Kasumi-1 (cell line): ENCODE measurements at places on chromosomes 13 and 19.

DNA sequence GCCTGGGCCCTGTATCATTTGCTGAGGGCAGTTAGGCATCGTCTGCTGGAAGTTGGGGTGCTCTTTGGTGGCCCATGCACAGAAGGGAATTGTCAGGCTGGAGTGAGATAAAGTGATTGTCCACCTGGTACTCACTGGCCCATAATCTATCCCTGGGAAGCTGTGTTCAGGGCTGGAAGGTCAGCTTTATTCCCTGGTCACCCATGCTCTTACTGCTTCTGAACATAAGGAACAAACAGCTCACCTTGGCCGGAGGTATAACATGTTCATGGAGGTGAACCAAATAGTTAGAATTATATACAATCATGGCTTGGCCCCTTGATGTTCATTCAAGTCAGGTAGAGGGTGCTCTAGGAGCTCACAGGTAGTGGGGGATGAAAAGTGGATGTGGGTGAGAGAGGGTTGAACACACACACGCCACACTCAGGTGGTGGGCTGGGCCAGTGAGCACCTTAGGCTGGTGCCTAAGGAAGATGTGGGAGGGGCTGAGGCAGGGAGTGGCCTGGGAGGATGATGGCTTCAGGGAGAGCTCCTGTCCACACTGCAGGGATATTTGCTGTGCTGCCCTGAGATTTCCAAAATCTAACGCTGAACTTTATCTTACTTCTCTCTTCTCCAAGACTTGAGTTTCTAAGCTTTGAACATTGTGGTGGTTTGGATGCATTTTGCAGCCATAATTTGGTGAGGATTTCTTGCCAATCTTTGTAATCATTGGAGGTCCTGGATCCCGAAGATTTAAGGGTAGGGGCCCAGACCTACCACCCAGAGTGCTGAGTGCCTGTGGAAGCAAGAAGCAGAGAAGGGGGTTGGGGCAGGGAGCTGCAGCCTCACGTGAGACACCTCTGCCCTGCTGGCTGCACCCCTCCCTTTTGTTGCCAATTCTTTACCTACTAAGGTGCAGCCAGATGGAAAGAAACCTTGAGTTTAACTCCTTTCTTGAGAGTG lies 420.6 kb downstream of the ZNF536 start:
- DNase-seq, result no peak

- DNase-seq, result no peak
These were observed 49.0 kb downstream of the ARHGEF18 start for GRCh38 chr19:7397687-7398086.

GRCh38 chr13:91904005-91904404 lies 505.6 kb downstream of the GPC5 start:
- no peak for DNase-seq

- DNase-seq, result no peak
These were observed 156.2 kb downstream of the PCCA start for GRCh38 chr13:100245104-100245503.

GRCh38 chr13:29162638-29163235 lies 342.6 kb downstream of the MTUS2 start:
- DNase-seq, result no peak

GRCh38 chr13:29143847-29144246 lies 323.7 kb downstream of the MTUS2 start:
- DNase-seq, result no peak

- DNase-seq, result no peak
These were observed 21.6 kb downstream of the SPATA13 start for GRCh38 chr13:24181991-24182702.

- DNase-seq, result no peak
These were observed 915.3 kb downstream of the UQCRFS1 start for GRCh38 chr19:28297586-28298157.

DNA sequence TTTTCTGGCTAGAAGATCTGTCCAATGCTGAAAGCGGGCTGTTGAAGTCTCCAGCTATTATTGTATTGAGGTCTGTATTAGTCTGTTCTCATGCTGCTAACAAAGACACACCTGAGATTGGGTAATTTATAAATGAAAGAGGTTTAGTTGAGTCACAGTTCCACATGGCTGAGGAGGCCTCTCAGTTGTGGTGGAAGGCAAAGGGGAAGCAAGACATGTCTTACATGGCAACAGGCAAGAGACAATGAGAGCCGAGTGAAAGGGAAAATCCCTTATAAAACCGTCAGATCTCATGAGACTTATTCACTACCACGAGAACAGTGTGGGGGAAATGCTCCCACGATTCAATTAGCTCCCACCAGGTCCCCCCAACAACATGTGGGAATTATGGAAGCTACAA lies 980.4 kb downstream of the SLITRK5 start:
- no peak for DNase-seq

- no peak for DNase-seq
These were observed 88.6 kb downstream of the UBL3 start for GRCh38 chr13:29761815-29762214.

DNA sequence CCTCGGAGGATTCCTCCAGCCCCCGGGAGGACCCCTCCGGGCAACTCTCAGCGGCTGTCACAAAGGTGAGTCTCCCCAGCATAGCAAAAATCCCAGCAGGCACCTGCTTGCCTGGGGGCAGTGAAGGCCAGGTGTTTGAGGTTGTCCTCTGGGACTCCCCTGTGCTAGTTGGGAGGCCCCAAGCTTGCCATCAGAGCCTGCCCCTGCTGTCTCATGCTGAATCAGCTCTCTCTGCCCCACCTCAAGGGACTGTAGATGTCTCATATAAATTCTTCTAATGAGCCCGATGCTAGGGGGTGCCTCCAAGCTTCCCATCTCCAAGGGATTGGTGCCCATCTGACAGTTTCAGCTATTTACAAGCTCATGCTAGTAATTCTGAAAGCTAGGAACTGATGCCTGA lies 53.6 kb downstream of the NWD1 start:
- no peak for DNase-seq

DNA sequence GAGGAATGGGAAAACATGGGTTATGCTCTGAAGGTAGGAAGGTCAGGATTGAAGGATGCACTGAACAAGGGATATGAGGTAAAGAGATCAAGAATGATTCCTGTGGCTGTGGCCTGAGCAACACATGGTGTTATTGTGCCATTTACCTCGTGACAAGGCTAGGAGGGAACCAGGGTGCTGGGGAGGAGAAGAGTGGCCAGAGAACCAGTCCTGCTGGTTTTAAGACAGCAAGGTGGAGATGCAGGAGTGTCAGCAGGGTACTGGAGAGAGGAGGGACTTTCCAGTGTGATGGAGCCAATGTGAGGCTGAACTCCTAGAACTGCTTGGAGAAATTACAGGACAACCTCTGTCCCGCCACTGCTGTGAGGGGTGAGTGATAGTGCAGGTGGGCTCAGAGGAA lies 282.4 kb downstream of the MYO16 start:
- no peak for DNase-seq

DNA sequence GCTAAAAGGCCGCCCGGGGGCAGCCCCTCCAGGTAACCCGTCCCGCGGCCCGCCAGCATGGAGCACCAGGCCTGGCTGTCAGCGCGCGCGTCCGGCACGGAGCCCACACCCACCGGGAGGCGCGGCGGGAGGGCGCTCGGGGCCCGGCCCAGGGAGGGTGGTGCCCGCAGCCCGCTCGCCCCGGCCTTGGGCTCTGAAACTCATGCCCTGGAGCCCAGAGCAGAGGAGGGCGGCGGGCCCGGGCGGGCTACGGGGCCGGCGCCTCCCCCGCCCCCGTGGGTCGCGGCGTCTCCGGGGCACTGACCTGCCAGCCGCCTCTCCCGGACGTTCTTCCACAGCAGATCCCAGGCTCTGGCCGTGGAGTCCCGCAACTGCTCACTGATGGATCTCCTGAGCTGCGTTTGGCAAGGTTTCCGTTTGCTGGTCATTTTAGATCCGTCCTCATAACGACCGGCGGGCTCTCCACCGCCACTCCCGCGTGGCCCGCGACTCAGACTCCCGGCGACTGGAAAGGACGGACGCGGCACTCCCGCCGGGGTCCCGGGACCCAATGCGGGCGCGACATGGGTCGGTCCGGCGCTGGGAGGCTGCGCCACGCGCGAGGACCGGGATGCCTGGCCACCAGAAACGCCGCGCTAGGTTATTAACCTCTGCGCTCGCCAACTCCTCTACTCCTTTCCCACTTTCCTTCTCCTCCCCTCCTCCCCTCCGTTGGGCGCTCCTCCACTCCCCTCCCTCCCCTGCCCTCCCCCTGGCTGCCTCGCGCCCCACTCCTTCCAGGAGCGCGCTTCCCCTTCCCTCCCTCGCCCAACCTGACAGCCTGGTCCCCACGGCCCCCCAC lies 64.7 kb upstream of the STARD13 start:
- peak; percentile 4 for DNase-seq

- no peak for DNase-seq
These were observed 6.5 kb downstream of the MAB21L1 start for GRCh38 chr13:35469806-35470525.

DNA sequence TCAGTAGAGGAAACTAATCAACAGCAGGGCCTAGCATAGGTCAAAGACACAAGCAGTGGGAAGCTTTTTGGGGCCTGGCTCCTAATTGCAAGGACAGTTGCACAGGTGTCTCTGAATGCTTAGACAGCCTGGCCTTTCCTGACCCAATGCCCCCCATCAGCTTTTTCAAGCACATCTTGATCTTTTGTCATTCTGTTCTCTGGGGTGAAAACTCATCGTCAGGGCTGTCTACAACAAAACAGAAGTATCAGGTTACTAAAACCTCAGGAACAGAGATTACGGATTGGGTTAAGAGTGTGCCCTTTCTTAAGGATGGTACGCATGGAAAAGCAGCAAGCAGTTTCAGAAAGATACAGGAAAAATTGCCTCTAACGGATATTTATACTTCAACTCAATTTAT lies 8.3 kb upstream of the ZNF254 start:
- DNase-seq, result no peak

DNA sequence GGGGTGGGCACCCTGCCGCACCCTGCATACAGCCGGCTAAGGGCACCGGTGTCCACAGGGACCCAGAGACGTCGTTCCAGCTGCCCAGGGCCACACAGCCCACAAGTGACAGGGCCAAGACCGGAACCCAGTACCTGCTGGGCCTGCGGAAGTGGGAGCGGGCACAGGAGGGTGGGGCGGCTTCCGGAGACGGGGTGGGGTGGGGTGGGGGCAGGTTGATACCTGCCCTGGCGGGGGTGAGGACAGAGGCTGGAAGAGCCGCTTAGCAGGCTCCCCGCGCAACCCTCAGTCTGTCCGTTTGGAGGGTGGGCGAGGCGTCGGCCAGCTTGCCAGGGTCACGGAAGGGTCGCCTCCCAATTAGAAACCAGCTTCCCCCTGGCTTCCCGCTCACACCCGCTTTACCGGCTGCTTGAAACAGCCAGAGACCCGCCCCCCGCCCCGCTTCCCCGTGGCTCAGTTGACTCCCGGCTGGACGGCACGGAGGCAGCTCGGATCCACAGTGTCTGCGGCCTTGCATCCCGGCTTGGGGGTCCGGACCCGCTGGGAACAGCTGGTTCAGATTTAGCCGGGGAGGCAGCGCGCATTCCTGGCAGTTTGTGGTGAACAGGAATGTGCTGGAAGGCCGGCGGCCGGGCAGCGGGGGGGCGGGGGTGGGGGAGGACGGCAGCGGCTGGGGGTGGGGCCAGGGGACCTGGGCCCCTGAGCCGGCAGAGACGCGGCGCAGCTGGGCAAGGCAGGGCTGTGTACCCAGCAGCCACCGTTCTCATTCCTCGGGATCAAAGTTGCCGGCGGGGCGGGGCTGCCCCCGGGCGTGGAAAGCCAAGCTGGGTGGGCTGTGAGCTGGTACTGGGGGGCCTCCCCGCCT lies 1.9 kb downstream of the CNN2 start:
- DNase-seq, result no peak

- DNase-seq, result no peak
These were observed 46.8 kb downstream of the CCNE1 start for GRCh38 chr19:29858621-29859020.

DNA sequence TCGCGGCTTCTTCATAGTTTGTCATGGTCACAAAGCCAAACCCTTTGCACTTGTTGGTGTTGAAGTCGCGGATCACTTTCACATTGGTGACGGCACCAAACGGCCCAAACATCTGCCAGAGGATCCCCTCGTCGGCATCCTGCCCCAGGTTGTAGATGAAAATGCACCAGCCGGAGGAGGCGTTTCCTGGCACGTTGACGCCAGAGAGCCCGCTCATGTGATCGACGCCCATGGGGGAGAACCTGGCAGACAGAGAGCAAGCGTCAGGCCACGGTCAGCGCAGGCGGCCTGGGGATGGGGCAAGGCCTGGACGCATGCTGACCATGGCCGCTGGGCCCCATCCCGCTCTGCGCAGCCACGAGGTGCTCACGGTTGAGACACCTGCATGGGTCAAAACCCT lies 20.1 kb upstream of the TIMM44 start:
- DNase-seq, result no peak

GRCh38 chr19:36151144-36152018 lies 866 bp downstream of the COX7A1 start:
- no peak for DNase-seq

DNA sequence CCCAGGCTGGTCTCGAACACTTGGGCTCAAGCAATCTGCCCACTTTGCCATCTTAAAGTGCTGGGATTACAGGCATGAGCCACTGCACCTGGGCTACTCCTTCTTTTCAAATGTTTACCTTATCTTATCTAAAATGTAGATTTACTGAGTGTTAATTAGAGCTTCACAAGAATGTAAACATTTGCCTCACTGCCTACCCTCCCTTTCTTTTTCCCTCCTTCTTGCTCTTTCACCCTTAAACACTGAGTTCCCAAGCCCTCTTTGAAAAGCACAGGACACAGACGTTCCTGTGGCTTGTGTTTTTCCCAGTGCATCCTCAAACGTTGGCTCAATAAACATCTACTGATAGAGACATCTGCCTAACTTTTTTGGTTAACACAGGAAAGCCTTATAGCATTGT lies 32.7 kb upstream of the CYSLTR2 start:
- DNase-seq, result no peak

DNA sequence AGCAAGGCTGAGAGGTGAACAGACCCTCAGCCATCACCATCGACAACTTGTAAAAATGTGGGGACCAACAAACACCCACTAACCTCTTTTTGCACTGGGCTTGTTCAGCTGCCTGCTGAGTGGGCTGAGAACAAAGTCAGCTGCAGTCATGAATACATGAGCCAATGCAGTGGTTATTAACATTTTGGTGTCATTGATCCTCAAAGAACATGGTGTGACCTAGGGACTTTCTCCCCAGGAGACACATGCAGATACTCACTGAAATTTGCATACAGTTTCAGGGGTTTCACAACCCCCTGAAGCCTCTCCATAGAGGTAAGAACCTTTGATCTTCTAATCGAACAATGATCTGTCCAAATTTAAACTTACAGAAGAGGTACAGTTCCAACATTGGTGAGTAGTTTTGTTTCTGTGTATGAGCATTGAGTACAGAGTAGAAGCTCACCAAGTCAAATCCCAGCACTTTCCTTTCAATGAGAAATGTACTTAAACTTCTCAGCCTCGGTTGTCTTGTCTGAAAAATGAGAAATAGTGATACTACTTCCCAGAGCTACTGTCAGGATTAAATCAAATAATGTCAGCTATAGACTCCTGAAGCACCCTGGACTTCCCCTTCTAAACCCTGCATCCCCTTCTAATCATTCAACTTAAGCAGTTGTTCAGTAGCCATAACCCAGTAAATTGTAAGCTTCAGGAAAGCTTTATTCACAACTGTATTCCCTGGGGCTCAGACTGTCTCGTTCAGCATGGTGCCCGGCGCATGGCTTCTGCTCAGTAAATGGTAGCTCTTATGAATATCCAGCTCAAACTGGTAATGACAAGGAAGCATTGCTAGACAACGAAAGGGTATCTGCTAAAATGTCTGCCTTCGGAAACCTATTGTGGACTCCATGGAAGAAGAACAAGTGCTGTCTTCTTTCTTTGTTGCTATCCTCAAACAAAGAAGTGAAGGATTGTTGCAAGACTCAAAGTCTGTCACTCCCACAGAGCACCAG lies 148.7 kb downstream of the FOXO1 start:
- DNase-seq, result no peak

- DNase-seq, result no peak
These were observed 43.5 kb upstream of the NPAS1 start for GRCh38 chr19:46975925-46976782.

- peak; percentile 51 for DNase-seq
These were observed 18.9 kb downstream of the VASP start for GRCh38 chr19:45526143-45526542.
